HS-27A (cell line): ENCODE measurements at places on chromosomes 3 and 15.

GRCh38 chr3:116000311-116000710 lies 377.0 kb downstream of the GAP43 start:
- peak; percentile 77 for DNase-seq

- DNase-seq = no peak
Observed at GRCh38 chr3:191563722-191564121, 102.8 kb downstream of the PYDC2 start.

GRCh38 chr3:50161320-50161719 lies 6.2 kb downstream of the SEMA3F start:
- DNase-seq = no peak

DNA sequence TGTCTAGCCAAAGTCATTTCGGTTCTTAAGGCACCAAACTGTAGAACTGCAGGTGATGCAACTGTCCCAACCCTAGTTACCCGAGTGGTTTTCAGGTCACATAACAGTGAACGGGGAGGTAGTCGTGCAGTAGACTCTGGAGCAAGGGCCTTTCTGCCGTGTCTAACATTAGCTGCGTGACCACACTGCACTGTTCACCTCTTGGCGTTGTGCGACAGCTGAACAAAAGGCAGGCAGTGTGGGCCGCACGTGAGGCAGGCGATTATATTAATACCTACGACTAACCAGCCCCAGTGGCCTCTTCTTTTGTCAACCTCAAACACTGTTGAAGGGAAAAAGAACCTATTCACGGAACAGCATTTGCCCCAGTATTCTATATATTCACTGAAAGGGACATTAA lies 2.8 kb downstream of the LRRN1 start:
- DNase-seq = no peak

- DNase-seq = no peak
Observed at GRCh38 chr3:53856964-53857363, 10.6 kb downstream of the IL17RB start.

DNA sequence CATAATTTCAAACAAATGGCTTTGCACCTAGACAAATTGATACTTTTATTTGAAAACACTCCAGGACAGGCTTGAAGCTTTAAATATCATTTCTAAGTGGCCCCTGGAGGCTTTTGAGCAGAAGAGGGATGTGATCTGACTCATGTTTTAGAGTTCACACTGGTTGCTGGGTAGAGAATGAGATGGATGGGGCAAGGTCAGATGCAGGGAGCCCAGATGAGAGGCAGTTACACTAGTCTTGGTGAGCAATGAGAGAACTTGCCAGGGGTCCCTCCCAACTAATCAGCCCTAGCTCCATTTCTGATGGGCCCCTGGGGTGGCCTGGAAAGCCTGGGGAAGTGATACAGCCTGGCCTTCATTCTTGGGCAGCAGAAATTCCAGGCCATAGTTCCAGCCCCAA lies 190.4 kb downstream of the MEGF11 start:
- no peak for DNase-seq

GRCh38 chr15:81152339-81152738 lies 18.3 kb downstream of the CFAP161 start:
- no peak for DNase-seq

GRCh38 chr3:103554451-103554850 lies 1119.6 kb downstream of the ZPLD1 start:
- no peak for DNase-seq

- no peak for DNase-seq
Observed at GRCh38 chr15:33215941-33216872, 21.7 kb upstream of the FMN1 start.

DNA sequence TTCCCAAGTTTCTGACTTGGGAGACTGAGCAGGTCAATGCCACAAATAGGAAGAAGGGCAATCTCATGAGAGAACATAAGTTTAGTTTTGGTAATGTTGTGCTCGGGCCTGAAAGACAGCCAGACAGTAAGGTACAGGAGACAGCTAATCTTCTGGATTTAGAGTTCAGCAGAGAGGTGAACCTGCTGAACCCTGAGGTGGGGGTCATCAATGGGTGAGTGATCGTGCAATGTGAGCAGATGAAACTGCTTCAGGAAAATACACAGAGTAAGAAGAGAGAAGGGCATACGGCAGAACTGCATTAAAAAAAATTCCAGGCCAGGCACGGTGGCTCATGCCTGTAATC lies 23.3 kb downstream of the RUBCN start:
- no peak for DNase-seq

DNA sequence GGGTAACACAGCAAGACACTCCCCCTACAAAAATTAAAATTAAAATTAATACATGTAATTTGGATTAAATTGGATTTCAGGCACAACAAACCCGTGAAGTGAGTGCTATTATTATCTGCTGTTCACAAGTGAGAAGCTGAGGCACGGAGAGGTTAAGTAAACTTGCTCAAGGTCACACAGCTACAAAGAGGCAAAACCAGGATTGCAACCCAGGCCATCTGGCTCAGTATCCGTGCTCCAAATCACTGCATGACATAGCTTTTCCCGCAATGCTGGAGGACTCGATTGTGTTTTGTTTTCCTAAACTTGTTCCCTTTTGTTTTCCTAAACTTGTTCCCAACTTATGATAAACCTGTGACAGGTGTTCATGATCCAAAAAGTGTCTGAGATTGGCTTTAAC lies 19.9 kb upstream of the C15orf39 start:
- DNase-seq = no peak

DNA sequence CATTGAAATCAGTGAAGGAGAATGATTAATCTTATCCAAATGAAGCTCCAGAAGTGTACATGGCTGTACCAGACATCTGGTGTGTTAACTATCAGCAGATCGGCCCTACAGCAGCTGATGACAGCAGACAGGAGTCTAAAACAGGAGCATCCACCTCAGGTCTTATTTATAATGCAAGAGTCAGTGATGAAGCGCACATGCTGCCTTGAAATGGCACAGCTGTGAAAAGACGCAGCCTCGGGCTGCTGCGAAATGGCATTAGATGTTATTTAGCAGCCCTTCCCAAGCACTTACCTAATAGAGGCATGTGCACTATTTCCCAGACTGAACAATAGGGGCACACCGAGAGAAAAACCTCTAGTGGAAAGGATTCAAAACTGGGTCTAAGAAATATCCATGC lies 472.3 kb upstream of the CBLB start:
- no peak for DNase-seq

- no peak for DNase-seq
Observed at GRCh38 chr3:128399221-128399915, 67.3 kb downstream of the DNAJB8 start.

- no peak for DNase-seq
Observed at GRCh38 chr15:22831473-22831872, 7.0 kb upstream of the NIPA2 start.
